Renal pelvis (tissue), 12 donors: ENCODE measurements at places on chromosomes 13 and 19.

DNA sequence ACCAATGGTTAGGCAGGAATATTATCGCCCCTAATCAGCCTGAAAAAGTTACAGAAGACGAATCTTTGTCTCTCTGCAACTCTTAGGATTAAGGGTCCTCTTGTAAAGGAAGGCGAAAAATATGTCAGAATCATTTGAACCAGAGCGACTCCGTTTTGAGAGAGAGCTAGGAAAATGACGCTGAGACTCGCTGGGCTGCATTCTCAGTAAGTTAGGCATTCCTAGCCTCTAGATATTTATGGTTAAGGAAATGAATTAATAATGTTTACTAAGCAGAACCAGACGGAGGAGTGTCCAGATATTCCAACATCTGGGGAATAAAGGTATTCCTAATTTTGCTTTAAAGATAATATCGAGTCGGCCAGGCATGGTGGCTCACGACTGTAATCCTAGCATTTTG lies 755 bp upstream of the ZNF726 start:
- peak; percentile 9 for DNase-seq

- DNase-seq, result no peak
Measured at GRCh38 chr19:39502640-39503417, 4.1 kb downstream of the DLL3 start.

- DNase-seq, result no peak
Measured at GRCh38 chr13:100675661-100676129, 1.1 kb upstream of the TMTC4 start.

GRCh38 chr13:31090096-31090495 lies 71.6 kb downstream of the HSPH1 start:
- DNase-seq, result no peak

DNA sequence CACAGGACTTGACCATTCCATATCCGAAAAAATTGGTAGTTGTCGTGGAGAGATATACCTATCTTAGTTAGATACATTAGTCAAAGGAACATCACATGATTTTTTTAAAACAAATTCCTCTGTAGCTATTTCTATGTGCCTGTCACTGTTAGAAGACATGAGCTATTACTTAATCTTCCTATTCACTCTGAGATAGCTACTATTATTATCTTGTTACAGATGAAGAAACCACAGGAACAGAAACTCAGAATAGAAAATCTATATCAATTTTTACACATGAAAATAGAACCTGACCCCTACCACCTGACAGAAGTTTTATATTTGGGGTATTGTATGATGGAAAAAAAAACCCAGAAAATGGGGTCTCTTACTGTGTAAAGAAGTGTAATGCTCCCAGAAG lies 68.9 kb upstream of the TDRD3 start:
- no peak for DNase-seq

DNA sequence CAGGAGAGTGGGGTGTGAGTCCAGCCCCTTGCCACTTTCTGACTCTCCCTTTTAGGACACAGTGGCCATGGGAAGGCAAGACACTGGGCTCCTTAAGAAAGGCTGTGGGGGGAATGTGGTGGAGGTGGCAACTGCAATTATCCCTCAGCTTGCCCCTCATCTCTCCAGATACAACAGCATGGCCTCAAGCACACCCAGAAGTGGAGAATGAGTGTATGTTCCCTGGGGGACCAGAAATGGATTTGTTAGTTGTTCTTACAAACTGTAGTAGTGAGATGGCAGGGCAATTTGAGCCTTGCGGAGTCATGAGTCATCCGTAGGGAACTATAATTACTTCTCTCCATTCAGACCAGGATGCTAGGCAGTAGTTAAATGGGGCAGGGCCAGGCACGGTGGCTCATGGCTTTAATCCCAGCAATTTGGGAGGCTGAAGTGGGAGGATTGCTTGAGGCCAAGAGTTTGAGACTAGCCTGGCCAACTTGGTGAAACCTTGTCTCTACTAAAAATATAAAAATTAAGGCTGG lies 25.6 kb upstream of the CXCL17 start:
- no peak for DNase-seq

- DNase-seq, result peak; percentile 56
Measured at GRCh38 chr19:3163230-3163886, 15.2 kb upstream of the S1PR4 start.

GRCh38 chr19:51338563-51339312 lies 3.2 kb downstream of the VSIG10L start:
- peak; percentile 80 for DNase-seq

- DNase-seq, result no peak
Measured at GRCh38 chr19:3658870-3659745, 32.5 kb upstream of the CACTIN start.

DNA sequence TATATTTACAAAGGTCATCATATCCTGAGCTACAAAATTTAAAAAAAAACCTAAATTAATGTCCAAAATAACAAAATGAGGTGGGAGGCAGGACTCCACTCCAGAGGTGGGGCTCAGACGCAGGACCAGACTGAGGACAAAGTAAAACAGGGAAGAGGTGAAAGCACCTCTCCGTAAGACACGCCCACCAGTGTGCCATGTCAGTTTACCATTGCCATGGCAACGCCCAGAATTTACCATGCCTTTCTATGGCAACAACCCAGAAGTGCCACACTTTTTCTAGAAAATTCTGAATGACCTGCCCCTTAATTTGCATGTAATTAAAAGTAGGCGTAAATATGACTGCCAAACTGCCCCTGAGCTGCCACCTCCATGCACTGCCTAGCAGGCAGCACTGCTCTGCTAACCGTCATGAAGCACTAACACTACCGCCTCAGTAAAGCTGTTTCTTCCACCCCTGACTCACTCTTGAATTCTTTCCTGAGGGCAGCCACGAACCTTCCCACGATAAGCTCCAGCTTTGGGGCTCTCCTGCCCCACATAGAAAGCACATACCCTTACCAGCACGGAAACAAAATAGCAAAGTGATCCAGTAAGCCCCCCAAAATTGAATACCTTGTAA lies 22.3 kb upstream of the PDCD5 start:
- no peak for DNase-seq

GRCh38 chr13:58085274-58085673 lies 453.7 kb downstream of the PCDH17 start:
- DNase-seq, result no peak

- DNase-seq, result no peak
Measured at GRCh38 chr13:52835071-52835839, 13.2 kb downstream of the PCDH8 start.

DNA sequence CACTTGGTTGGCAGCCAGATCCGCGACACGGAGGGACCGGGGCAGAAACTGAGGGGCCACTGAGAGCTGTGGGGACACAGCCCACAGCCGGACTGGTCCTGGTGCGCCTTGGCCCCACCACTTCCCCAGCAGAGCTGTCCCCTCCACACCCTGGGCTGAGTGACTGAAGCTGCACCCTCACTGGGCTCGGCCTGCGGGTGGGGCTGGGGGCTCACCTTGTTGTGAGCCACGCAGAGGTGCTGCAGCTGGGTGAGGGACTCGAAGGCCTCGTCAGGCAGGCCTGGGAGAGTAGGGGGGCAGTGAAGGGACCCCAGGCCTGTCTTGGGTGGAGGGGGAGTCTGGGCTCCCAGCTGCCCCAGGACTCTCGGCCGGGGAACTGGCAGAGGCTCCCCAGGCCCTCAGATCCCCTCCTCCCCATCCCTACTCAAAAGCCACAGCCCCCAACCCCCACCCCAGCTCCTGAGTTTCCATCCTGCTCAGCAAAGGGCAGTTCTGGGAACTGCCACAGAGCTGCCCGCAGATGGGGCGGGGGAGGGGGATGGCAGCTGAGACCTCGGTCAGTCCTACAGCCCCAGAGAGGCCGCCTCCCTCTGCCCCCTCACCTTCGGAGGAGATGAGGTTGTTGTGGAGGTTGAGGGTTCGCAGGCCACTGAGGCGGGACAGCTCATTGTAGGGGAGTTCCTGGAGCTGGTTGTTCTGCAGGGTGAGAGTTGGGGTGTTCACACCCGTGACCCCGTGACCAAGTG lies 2.3 kb downstream of the PODNL1 start:
- DNase-seq, result no peak

- DNase-seq, result no peak
Measured at GRCh38 chr19:4556597-4557127, 2.8 kb downstream of the SEMA6B start.

DNA sequence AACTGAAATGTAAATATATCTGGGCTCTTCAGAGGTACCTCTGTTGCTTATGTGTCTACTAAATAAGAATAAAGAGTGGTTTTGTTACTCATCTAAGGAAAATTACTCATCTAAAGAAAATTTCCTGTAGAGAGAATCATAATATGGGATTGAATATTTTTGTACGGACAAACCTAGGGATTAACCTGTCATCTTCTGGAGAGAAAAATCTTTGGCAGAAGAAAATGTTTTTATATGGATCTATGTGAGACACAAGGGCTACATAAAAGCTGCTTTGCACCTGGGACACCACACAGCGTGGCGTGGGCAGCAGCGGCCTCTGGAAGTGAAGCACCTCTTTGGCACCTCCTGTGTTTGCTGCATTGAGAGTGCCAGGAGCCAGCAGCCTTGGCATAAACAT lies 242.9 kb upstream of the DACH1 start:
- DNase-seq, result no peak

- no peak for DNase-seq
Measured at GRCh38 chr19:45955905-45956608, 17.6 kb downstream of the NOVA2 start.

- DNase-seq, result no peak
Measured at GRCh38 chr19:49555600-49556411, 24.6 kb downstream of the NOSIP start.

DNA sequence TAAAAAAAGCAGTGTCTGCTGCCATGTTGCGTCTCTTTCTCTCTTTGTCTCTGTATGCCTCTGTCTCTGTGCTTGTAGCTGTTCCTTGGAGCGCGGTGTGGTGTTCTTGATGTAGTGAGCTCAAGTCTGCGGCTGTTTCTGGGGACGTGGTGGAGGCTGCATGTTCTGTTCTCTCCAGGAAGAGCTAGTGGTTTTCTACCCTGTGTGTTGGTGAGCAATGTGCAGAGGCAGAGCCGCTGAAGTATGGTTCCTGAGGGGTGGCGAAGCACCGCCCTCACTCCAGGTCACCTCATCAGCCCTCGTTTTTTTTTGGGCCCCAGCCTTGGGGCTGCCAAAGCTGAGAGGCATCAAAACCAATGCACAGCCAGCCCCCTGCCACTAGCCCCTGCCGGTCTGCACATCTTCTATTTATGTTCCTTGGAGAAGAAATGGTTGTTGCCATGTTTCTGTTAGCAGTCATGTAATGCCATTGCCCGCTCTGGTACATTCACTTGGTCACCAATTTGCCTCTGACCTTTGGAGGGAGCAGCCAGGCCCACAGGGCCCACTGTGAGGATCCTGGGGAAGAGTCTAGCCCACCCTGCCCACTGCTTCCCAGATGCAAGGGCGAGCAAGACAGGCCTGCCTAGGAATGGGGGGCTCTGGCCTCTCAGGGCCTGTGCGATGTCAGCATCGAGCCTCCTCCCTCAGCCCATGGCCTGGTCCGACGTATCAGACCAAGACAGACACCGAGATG lies 7.2 kb downstream of the HNRNPL start:
- DNase-seq, result no peak

- no peak for DNase-seq
Measured at GRCh38 chr19:49573009-49573408, 7.3 kb downstream of the NOSIP start.

- no peak for DNase-seq
Measured at GRCh38 chr13:20297181-20297580, 65.1 kb upstream of the GJB6 start.

- no peak for DNase-seq
Measured at GRCh38 chr13:24064371-24064770, 96.1 kb upstream of the SPATA13 start.

DNA sequence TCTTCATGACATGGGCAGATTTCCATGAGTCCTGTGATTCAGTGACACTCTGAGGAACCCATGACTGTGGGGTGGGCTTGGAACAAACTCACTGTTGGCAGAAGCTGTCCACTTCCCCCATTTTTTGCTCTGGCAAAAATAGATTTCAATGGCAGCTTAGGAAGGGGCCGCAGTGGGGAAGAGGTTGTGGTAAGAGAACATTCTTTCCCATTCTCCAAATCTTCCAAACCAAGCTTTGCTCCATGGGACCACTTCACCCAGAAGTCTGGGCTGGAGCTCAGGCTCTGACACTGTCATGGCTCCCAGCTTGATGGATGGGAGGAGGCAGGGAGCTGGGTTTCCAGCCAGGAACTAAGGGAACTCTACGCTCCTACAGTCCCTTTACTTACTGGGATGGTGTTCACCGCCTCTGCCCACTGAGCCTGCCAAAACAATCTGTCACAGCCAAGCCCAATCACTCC lies 24.9 kb upstream of the MEDAG start:
- no peak for DNase-seq

DNA sequence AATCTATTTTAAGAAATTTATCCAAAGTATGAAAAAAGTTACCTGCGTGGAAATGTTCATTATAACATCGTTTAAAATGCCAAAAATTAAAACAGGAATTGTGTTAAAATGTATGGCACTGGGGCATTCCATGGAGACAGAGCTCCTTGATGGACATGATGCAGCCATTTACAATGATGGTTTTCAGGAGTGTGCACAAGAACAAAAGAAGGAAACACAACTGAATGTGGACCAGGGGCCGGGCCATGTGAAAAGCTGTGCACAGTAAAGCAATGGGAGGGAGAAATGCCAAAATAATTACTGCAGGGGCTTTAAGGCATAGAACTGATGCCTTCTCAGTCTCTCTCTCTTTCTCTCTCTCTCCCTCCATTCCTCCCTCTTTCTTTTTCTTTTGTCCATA lies 115.0 kb downstream of the ZNF536 start:
- no peak for DNase-seq

GRCh38 chr13:71634182-71634581 lies 232.8 kb downstream of the DACH1 start:
- DNase-seq, result no peak

DNA sequence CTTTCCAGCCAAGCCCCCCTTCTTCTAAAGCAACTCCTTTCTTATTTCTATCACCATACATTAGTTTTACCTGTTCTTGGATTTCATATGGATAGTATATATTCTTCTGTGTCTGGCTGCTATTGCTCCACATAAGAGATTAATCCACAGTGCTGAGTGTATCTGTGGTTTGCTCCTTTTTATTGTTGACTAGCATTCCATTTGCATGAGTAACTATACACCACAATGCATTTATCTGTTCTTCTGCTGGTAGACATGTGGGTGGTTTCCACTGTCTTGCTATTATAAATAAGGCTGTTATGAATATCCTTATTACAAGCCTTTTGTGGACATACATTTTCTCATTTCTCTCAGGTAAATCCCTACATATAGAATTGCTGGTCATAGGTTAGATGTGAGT lies 138.2 kb downstream of the SLC7A1 start:
- no peak for DNase-seq

DNA sequence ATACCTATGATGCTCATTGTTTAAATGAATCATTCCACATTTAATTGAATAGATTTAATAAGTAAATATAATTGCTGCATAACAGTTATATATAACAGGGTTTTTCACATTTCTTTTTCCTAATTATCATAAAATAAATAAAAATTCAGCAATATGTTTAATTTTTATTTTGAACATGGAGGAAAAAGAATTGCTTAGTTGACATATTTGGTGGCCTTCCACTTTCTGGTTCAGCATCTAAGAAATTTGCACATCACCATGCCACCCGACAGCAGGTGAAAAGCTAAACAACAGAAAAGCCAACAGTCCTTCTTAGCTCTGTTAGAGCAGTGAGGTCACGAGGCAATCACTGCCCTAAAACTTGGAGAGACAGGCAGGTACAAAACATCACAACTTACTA lies 790.2 kb downstream of the GPC5 start:
- no peak for DNase-seq

- no peak for DNase-seq
Measured at GRCh38 chr13:30845297-30846214, 60.5 kb upstream of the MEDAG start.
